ENCODE measurements at places on chromosomes 5 and 9. TPM values are rescaled to one million over a fixed set of nuclear protein-coding genes. Genes with fewer than 3 reads are reported as not detected.

Gene ARPC5L
- total RNA-seq, result 124 TPM

Gene PRLR
- not detected for total RNA-seq

Gene CLK4
- total RNA-seq, result 29.0 TPM

Gene CD14
- not detected for total RNA-seq

Gene PCDHGA8
- 9.6 TPM for total RNA-seq

Gene SPATA31D1
- total RNA-seq, result not detected

Gene SYNPO
- total RNA-seq, result not detected

Gene KLF4
- not detected for total RNA-seq

Gene ZNF608
- 12.8 TPM for total RNA-seq

Gene FAM193B
- total RNA-seq, result 48.3 TPM

Gene SNCB
- not detected for total RNA-seq

Gene ADAMTS12
- total RNA-seq, result not detected

Gene ROR2
- total RNA-seq, result not detected

DNA sequence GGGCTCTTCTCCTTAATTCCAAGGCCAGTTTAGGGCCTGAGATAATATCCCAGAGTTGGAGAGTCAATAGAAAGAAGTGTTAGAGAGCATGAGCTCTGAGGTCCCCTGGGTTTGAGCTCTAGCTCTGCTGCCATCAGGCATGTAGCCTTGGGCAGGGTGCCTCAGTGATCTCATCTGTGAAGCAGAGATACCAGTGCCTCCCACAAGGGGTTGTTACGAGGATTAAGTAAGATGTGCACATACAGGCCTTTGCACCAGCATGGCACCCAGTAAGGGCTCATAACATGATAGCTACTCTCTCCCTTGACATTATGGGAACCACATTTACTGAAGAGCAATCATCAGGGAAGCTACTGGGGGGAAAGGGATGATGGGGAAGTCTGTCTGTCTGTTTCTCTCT is 265.7 kb downstream of the HSPA4 start:
- DNase-seq, result peak; percentile 52

DNA sequence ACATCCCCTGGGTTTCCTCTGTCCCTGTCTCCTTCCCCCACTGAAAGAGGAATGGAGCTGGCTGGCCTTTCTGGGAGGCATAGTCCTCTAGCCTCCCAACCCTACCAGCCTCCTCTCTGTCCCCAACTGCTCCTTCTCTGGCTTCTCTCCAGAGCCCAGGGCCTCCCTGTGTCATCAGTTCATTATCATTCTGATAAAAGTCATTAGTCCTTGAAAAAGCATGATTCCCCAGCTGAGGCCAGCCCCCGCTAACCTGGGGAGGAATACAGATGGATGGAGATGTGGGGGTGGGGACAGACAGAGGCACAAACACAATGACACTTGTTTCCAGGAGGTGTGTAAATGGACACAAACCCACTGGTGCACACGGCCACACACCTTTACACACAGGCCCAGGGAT is 73.6 kb upstream of the HSPA9 start:
- no peak for DNase-seq

DNA sequence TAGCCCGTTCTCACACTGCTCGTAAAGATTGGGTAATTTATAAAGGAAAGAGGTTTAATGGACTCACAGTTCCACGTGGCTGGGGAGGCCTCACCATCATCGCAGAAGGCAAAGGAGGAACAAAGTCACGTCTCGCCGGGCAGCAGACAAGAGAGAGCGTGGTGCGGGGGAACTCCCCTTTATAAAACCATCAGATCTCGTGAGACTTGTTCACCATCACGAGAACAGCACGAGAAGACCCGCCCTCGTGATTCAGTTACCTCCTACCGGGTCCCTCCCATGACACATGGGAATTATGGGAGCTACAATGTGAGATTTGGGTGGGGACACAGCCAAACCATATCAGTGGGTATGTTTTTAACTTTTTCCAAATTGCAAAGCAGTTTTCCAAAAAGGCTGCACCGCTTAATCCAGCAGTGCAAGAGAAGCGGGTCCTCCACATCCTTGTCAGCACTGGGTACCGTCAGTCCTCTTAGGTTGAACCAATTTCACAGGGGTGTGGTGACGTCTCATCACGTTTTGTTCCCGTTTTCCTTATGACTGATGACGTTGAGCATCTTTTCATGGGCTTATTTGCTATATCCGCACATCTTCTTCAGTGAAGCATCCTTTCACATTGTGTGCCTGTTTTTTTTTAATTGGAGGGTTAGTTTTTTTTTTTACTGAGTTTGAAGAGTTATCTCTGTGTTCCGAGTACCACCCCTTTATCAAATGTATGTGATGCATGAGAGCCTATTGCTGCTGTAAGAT is 8.0 kb upstream of the FCN2 start:
- no peak for DNase-seq

DNA sequence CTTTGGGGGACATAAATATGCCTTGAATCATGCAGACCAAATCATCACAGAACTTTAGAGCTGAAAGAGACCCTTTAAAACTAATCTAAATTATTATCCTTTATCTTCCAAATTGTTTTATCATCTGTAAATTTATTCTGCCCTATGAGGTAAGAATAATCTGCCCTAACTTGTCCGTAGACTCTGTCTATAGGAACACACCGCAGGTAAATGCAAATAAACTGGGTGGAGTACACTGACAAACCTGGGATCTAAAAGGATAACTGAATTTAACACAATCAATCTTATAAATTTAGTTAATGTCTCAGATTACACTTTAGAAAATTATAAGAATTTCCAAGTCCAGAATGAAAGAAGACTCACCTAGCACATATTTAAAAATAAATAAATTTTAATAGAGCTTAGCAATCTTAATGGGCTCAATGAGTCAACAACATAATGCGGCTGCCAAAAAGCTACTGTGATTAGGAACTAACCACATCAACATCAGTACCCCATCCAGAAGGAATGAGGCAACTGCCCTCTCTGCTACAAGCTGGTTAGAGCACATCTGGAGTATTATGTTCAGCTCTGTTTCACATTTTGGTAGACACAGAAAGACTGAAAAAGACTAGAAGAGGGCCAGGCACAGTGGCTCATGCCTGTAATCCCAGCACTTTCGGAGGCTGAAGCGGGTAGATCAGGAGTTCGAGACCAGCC is 5.6 kb downstream of the MEGF9 start:
- no peak for DNase-seq

- peak; percentile 69 for DNase-seq
Observed at GRCh38 chr5:108924457-108924961, 176.8 kb downstream of the FER start.

GRCh38 chr9:138077126-138077525 is 199.5 kb downstream of the CACNA1B start:
- DNase-seq, result no peak

DNA sequence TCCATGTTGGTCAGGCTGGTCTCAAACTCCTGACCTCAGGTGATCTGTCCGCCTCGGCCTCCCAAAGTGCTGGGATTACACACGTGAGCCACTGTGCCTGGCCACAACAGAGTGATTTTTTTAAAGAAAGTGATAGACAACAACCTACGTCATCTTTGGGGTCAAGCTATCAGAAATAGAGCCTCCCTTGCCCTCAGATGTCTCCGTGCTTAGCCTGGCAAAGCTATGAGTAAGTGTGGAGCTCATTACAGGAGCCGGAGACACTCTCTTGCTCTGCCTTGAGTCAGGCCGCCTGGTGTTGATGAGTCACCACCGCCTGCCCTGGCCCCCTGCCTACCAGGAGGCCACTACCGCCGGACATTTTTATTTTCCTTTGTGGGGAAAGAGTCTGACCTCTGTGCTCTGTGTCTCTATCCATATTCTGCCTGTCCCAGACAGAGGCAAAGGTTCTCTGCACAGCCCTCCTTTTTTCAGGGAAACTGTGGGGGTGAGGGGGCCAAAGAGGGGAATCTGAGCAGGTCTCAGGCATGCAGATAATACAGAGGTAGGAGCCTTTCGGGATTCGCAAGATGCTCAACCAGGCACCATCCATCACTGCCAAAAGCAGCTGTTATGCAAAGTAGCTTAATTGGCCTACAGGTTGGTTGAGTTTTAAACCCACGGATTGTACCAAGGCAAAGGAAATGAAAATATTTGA is 123.7 kb upstream of the CPEB4 start:
- peak; percentile 77 for DNase-seq

- no peak for DNase-seq
Observed at GRCh38 chr5:172877466-172878260, 43.6 kb downstream of the ERGIC1 start.

GRCh38 chr5:9545136-9545991 is 511 bp downstream of the SEMA5A start:
- no peak for DNase-seq

DNA sequence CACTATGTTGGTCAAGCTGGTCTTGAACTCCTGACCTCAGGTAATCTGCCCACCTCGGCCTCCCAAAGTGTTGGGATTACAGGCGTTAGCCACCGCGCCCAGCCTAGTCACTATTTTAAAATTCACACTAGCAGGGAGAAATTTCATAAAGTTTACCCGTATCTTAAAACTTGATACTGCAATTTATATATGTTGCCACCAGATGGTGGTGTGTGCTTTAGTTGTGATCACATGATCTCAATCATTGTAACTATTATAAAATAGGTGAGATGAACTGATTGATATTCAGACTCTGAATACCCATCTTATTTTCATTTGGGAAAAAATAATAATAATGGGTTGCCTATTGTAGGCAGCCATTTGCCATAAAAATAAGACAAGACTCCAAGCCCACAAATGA is 1330.4 kb upstream of the WWC1 start:
- peak; percentile 56 for DNase-seq

DNA sequence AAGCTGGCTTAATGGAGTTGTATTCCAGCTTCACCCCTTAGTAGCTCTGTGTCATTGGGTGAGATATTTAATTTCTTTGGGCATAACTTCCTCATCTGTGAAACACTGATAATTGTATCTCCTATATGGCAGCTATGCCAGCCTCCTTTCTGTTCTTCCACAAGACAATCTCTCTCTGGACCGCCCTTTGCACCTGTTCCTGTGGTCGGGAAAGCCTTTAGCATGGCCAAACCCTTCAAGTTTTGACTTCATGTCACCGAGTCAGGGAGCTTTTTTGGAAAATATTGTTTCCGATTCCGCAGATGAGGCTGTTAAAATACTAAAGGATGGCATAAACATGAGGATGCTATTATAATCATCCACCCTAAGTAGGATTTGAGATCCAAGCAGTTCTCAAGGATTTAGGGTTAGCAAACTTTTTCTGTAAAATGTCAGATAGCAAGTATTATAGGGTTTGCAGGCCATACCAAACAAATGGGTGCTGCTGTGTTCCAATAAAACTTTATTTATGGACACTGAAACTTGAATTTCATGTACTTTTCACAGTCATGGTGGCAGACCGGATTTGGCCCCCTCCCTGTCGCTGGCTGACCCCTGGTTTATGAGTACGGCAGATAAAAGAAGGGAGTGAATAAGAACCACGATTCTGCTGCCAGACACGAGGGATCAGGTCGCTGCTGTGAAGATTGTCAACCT is 695 bp upstream of the NDFIP1 start:
- DNase-seq, result peak; percentile 35

GRCh38 chr5:56429110-56429561 is 196.0 kb upstream of the ANKRD55 start:
- no peak for DNase-seq

DNA sequence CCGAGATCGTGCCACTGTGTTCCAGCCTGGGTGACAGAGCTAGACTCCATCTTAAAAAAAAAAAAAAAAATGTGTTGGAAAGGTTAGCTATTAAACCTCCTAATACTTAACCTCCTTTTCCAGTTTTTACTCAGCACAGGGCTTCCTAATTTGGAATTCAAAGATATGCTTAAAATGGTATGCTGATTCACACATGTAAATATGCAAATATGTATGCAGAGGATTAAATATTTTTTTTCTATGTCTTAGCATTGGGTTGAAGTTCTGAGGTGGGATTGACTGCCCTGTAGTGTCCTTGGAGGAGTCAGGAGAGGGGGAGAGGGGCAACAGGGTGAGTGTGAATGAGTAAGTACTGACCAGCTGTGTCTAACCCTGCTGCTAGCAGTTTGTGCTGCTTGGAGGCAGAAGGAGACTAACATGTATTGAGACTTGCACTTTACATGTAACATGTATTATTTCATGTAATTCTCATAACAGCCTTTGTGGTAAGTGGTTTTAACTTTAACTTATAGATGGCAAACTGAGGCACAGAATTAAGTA is 63.2 kb downstream of the SLC44A1 start:
- no peak for DNase-seq

GRCh38 chr5:83555263-83555662 is 83.7 kb downstream of the VCAN start:
- DNase-seq, result no peak

DNA sequence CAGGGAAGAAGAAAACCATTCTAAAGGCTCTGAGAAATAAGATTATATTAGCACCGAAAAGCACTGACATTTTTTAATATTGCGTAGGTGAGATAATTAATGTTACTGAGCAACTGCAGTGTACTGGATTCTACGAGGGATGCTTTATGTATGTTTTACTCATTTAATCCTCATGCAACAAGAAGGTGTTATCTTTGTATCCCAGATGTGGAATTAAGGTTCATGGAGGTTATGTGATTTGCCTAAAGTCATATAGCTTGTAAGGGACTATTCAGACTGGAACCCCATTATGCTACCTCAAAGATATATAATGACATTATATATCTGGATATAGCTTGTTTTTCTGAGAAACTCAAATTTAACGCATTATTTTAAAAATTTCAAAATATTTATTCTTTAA is 2.5 kb downstream of the FBXO4 start:
- DNase-seq, result no peak

DNA sequence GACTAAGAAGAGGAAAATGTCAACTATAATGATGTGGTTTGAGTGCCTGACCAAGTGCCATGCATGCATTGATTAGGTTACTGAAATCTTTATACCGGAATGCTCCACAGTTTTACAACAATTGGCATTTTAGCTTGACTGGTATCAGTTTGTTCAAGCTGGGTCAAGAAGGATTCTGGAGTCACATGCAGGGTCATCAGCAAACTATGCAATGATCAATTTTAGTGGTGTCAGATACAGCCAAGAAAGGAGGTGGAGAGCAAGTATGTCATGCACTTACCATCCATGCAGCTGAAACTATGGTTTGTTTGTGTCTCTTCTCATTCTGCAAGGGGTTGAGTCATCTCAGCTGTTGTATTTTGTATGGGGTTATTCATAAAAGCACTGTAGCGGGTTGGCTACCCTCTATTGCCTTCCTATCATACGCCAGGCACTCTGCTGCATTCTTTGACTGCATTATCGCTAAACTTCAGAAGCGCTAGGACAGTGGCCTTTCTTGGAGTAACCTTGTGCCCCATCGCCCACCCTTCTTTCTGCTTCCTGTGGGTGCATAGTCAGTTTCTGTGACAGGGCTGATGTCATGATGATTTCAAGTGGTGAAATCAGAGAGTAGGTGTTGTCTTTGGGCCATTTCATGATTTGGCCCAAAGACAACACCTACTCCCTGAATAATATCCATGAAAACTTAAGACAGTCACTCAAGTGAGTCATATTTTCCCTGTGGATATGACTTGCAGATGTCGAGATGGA is 145.4 kb downstream of the MTX3 start:
- DNase-seq, result no peak

- DNase-seq, result no peak
Observed at GRCh38 chr5:140633501-140633900, 526 bp upstream of the CD14 start.

- DNase-seq, result no peak
Observed at GRCh38 chr5:179769271-179769670, 24.5 kb upstream of the LTC4S start.

- DNase-seq, result no peak
Observed at GRCh38 chr5:104628911-104629310, 1066.3 kb upstream of the NUDT12 start.

- no peak for DNase-seq
Observed at GRCh38 chr5:107696080-107696479, 25.3 kb upstream of the EFNA5 start.

Data from Karpas-422 (cell line).